ENCODE measurements at places on chromosomes 2 and 18. TPM values are rescaled to one million over a fixed set of nuclear protein-coding genes. Genes with fewer than 3 reads are reported as not detected.

Gene AGAP1
- 15.1 TPM for total RNA-seq

Gene TMEM127
- 20.0 TPM for total RNA-seq

- no peak for DNase-seq
Observed at GRCh38 chr2:43201016-43201415, 25.4 kb downstream of the ZFP36L2 start.

DNA sequence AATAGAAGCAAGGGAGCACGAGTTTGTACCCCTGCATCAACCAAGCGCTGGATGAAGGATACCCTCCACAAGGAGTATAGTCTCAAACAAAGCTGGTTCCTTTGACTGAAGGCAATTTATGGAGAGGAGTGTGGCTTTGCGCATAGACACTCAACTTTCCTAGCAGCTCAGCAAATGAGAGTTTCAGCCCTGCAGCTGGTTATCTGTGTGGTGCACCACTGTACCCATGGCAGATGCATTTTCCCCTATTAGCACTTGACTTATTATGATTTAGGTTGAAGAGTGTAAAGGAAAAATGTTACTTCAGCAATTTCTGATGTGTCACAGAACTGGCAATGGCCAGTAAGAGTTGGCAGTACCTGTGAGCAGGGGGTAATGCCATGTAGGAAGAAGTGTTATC lies 440.1 kb upstream of the LINC00305 start:
- DNase-seq, result no peak

DNA sequence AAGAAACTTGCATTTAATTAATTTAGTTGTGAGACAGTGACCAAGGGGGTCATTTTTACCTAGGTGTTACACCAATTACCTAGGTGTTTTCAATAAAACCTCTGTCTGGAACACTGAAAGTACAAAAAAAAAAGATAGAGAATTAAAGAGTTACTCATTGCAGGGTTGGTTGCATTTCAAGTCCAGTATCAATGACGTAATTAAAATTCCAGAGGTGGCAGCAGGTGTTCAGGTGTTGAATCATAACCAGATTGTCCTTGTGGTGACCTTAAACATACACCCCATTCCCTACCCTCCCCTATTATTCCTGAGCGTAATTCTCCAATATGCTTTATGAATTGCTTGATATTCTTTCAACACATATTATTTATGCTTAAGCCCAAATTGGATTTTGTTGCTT lies 352.0 kb upstream of the SLC8A1 start:
- DNase-seq, result no peak
